ENCODE measurements at places on chromosomes 1 and 21. TPM values are rescaled to one million over a fixed set of nuclear protein-coding genes. Genes with fewer than 3 reads are reported as not detected.
A peak's percentile ranks its signal among the peaks of the same experiment; 100 is the strongest.

GRCh38 chr1:230857822-230858221 lies 10.5 kb downstream of the C1orf198 start:
- no peak for DNase-seq

The RXRG gene
- total RNA-seq = 0.52 TPM

The CD48 gene
- total RNA-seq = 5.6 TPM

- no peak for DNase-seq
Observed at GRCh38 chr1:190328361-190328760, 149.3 kb downstream of the BRINP3 start.

DNA sequence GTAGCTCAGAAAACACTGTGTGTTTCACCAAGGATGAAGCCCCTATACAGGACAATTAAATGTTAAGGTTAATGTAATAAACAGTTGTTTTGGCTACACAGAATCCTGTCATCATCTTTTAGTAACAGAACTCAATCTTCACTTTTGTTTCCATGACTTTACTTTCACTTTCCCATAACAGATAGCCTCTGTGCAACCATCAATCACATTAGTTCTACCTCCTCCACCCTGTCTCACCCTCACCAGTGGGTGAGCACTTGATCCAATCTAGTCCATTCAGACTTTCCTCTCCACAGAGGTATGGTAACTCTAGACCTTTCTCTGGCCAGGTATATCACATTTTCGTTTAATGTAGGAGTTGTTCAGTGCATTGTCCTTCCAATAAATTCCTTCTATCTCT lies 1018.5 kb downstream of the ADGRL2 start:
- no peak for DNase-seq

The NSL1 gene
- total RNA-seq = 29.1 TPM

The LENEP gene
- total RNA-seq = not detected

- peak; percentile 91 for DNase-seq
Observed at GRCh38 chr1:163174524-163175437, 27.9 kb downstream of the RGS5 start.
